ENCODE measurements at places on chromosomes 13 and 19. TPM values are rescaled to one million over a fixed set of nuclear protein-coding genes. Genes with fewer than 3 reads are reported as not detected.

- H3K4me3 ChIP-seq, result no peak overlapping the region
- H3K4me1 ChIP-seq, result no peaks in the 10 kb centered on the region
- no peaks in the 10 kb centered on the region for H3K36me3 ChIP-seq
- no peak for DNase-seq
Measured at GRCh38 chr13:45410001-45410400, 8.2 kb downstream of the SLC25A30 start.

DNA sequence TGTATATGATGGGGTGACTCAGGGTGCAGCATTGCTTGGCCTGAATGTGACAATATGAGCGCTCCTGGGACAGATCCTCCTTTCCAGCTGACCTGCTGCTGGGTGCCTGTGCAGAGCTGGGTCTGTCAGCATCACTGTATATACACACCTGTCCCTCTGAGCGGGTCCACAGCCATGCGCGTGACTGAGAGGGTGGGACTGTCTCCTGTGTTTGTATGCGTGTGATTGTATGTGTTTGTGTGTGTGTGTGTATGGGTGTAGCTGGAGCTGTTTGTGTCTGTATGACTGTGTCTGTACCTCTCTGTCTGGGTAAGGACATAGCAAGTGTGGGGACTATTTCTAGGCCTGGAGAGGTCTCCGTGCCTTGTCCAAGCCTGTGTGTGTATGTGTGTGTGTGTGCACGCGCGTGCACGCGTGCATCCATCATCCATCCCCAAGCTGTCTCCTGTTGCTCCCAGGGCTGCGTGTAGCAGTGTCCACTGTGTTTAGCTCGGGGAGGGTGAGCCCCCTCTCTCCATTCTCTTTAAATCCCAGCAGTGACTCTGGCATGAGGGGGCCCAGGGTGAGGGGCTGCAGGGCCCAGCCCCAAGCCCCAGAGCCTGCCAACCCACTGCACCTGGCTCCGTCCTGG lies 8.3 kb downstream of the IGLON5 start:
- H3K4me1 ChIP-seq, result no peaks in the 10 kb centered on the region
- no peaks in the 10 kb centered on the region for H3K27me3 ChIP-seq
- no peak for DNase-seq
- no peaks in the 10 kb centered on the region for H3K36me3 ChIP-seq
- no peak overlapping the region for H3K4me3 ChIP-seq

GRCh38 chr19:46056536-46056935 lies 15.7 kb upstream of the IGFL4 start:
- no peak for DNase-seq
- H3K27me3 ChIP-seq, result peaks cover 5% of the 10 kb centered on the region
- H3K27ac ChIP-seq, result no peak overlapping the region
- no peaks in the 10 kb centered on the region for H3K36me3 ChIP-seq

- peaks cover 4% of the 10 kb centered on the region for H3K4me1 ChIP-seq
- no peak overlapping the region for H3K27ac ChIP-seq
- no peaks in the 10 kb centered on the region for H3K27me3 ChIP-seq
- H3K4me3 ChIP-seq, result no peak overlapping the region
- H3K36me3 ChIP-seq, result no peaks in the 10 kb centered on the region
Measured at GRCh38 chr13:98216135-98216565, 39.1 kb upstream of the RNF113B start.

DNA sequence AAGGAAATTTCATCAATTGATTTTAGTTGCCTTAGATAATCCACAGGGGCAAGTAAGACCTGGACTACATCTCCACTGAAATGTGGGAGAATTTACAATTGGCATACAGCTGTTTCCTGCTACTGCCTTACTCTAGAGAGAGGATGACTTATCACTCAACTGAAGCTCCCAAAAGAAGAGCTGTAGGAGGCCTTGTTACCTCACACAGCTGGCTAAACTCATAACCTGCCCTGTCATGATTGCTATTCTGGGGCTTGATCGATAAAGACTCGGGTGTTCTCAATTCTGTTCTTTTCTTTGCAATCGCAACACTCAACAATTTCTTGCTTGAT lies 1396.4 kb downstream of the EFNB2 start:
- no peak overlapping the region for H3K27ac ChIP-seq
- H3K36me3 ChIP-seq, result no peaks in the 10 kb centered on the region
- H3K4me1 ChIP-seq, result no peaks in the 10 kb centered on the region

- H3K27ac ChIP-seq, result peak overlapping the region; percentile 99
- H3K4me1 ChIP-seq, result peaks cover 35% of the 10 kb centered on the region
- H3K36me3 ChIP-seq, result no peaks in the 10 kb centered on the region
- H3K4me3 ChIP-seq, result peak overlapping the region; percentile 58
Measured at GRCh38 chr19:18291019-18291524, 9.7 kb upstream of the JUND start.

- H3K4me3 ChIP-seq, result no peak overlapping the region
- DNase-seq, result no peak
- no peaks in the 10 kb centered on the region for H3K4me1 ChIP-seq
- H3K27ac ChIP-seq, result no peak overlapping the region
Measured at GRCh38 chr19:14349426-14349825, 31.8 kb upstream of the ADGRE5 start.

- no peaks in the 10 kb centered on the region for H3K27me3 ChIP-seq
- H3K4me1 ChIP-seq, result no peaks in the 10 kb centered on the region
- no peak for DNase-seq
- H3K36me3 ChIP-seq, result no peaks in the 10 kb centered on the region
- no peak overlapping the region for H3K4me3 ChIP-seq
Measured at GRCh38 chr13:89943139-89943538, 1404.3 kb upstream of the MIR17HG start.

GRCh38 chr19:52258426-52258825 lies 11.0 kb upstream of the ZNF766 start:
- no peak overlapping the region for H3K27ac ChIP-seq
- H3K4me3 ChIP-seq, result no peak overlapping the region
- no peaks in the 10 kb centered on the region for H3K27me3 ChIP-seq

DNA sequence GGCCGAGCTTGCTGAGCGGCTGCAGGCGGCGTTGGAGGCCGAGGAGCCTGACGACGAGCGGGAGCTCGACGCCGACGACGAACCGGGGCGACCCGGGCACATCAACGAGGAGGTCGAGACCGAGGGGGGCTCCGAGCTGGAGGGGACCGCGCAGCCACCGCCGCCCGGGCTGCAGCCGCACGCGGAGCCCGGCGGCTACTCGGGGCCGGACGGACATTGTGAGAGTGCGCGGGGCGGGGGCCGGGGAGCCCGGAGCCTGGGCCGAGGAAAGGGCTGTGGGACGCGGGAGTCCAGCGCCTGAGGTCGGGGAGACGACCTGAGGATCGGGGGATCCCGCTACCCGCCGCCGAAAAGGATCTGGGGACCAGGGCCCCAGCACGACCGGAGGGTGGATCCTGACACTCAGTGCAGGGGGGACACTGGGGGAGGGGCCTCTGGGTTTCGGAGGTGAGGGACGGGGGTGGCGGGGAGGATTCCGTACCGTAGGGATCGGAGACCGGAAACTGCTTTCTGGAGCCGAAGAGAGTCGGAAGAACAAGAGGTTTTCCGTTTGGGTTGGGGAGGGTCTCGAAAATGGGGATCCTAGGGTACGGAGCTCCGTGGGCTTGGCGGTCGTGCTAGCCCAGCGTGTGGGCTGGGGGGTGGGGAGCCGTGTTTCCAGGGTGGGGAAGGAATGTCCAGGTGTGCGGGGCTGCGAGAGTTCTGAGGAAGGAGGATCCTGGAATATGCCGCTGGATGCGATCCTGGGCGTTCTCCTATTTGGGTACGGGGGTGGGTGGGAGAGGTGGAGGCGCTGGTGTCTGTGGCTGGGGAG lies 616 bp downstream of the HNRNPUL1 start:
- DNase-seq, result peak; percentile 40
- peak overlapping the region; percentile 85 for H3K4me3 ChIP-seq
- H3K27ac ChIP-seq, result peak overlapping the region; percentile 98
- H3K27me3 ChIP-seq, result no peaks in the 10 kb centered on the region
- no peaks in the 10 kb centered on the region for H3K36me3 ChIP-seq

GRCh38 chr19:5588906-5589676 lies 21.3 kb upstream of the TINCR start:
- H3K27ac ChIP-seq, result no peak overlapping the region
- no peaks in the 10 kb centered on the region for H3K4me1 ChIP-seq
- no peak overlapping the region for H3K4me3 ChIP-seq

DNA sequence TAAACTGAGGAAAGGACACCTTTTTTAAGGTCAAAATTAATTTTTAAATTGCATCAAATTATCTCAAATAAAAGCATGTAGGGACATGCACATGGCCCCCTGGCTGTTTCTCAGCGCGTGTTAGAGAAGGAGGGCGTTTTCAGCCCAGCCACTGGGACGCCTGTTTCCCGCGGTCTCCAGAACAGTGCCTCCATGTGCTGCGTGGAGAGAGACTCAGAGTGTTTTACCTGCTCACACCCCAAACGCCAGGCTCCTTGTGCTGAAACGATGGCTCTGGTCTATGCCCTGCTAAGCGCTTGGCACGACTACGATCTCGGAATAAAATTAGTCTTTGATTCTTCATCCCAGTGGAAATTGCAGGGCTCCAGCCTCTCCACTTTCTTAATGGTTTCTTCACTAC lies 20.0 kb upstream of the SPACA7 start:
- no peaks in the 10 kb centered on the region for H3K4me1 ChIP-seq
- H3K36me3 ChIP-seq, result no peaks in the 10 kb centered on the region
- no peak overlapping the region for H3K27ac ChIP-seq
- no peak for DNase-seq

- no peak overlapping the region for H3K4me3 ChIP-seq
- no peaks in the 10 kb centered on the region for H3K36me3 ChIP-seq
- no peaks in the 10 kb centered on the region for H3K4me1 ChIP-seq
- peak; percentile 49 for DNase-seq
- H3K27me3 ChIP-seq, result no peaks in the 10 kb centered on the region
- H3K27ac ChIP-seq, result no peak overlapping the region
Measured at GRCh38 chr19:13718733-13719132, 45.6 kb upstream of the MRI1 start.

- H3K36me3 ChIP-seq, result peaks cover 6% of the 10 kb centered on the region
- no peak for DNase-seq
- H3K27me3 ChIP-seq, result no peaks in the 10 kb centered on the region
- peak overlapping the region; percentile 69 for H3K27ac ChIP-seq
- H3K4me3 ChIP-seq, result peak overlapping the region; percentile 98
Measured at GRCh38 chr19:2820112-2820702, 539 bp downstream of the ZNF554 start.

GRCh38 chr19:51065221-51065960 lies 499 bp upstream of the KLK13 start:
- no peaks in the 10 kb centered on the region for H3K36me3 ChIP-seq
- H3K4me1 ChIP-seq, result no peaks in the 10 kb centered on the region
- H3K4me3 ChIP-seq, result no peak overlapping the region
- H3K27ac ChIP-seq, result no peak overlapping the region

DNA sequence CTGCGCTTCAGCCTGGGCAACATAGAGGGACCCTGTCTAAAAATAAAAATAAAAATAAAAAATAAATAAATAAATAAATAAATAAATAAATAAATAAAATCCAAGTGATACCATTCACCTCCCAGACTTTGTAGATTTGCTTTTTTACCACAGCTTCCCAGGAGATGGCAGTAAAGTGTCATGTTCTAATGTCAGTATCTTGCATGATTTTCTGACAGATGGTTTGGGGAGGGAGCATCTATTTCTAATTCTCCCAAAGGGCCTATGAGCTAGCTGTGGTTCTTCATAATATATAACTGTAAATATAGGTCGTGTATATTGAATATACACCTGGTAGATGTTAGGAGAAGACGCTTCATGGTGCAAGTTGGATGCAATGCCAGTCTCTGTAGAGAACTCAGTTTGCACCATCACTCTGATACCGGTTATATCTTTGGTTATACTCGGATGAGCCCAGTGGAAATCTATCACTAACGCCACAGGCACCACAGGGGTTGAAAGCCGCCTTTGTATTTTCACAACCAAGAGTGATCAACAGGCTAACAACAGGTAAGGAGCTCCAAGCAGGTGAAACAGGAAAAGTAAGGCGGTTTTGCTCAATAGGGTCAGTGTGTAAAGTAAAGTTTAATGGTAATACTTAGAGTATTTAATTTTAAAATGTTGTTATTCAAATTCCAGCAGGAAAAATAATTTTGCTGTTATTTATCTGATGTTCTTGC lies 13.9 kb downstream of the APLP1 start:
- DNase-seq, result no peak
- H3K27me3 ChIP-seq, result no peaks in the 10 kb centered on the region
- H3K4me3 ChIP-seq, result no peak overlapping the region
- no peaks in the 10 kb centered on the region for H3K4me1 ChIP-seq
- no peaks in the 10 kb centered on the region for H3K36me3 ChIP-seq

GRCh38 chr19:13050274-13050673 lies 52.4 kb downstream of the LYL1 start:
- no peaks in the 10 kb centered on the region for H3K27me3 ChIP-seq
- peaks cover 56% of the 10 kb centered on the region for H3K4me1 ChIP-seq
- no peak overlapping the region for H3K27ac ChIP-seq

- H3K27me3 ChIP-seq, result no peaks in the 10 kb centered on the region
- no peaks in the 10 kb centered on the region for H3K4me1 ChIP-seq
- DNase-seq, result no peak
- no peak overlapping the region for H3K4me3 ChIP-seq
- no peak overlapping the region for H3K27ac ChIP-seq
- H3K36me3 ChIP-seq, result no peaks in the 10 kb centered on the region
Measured at GRCh38 chr13:74048756-74049155, 85.4 kb downstream of the KLF12 start.

DNA sequence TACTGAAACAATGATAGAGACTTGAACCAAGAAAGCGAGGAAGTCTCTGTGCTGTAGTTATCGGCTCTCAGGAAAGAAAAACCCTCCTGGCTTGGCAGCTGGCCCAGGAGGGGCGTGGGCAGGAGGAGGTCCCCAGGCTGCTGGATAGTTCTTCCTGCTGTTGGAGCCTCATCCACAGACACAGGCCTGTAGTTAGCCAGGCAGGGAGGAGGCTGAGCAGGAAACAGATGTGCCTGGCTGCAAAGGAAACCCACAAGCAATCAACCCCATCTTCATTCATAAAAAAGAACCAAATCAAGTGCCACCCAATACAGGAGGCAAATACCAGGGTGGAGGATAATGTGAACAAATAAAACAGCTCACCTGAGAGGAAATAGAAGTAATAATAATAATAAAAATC lies 86.2 kb downstream of the IRS2 start:
- no peaks in the 10 kb centered on the region for H3K36me3 ChIP-seq
- no peak overlapping the region for H3K4me3 ChIP-seq

ZNF823 gene
- 12.7 TPM for total RNA-seq

LINGO3 gene
- 5.0 TPM for total RNA-seq

GATAD2A gene
- 71.7 TPM for total RNA-seq

PPM1N gene
- not detected for total RNA-seq

PSG11 gene
- total RNA-seq, result not detected

SLAIN1 gene
- total RNA-seq, result 1.5 TPM

PPP6R1 gene
- total RNA-seq, result 71.2 TPM
